ENCODE measurements at places on chromosomes 2 and 18.

- DNase-seq, result no peak
These were observed 137.4 kb upstream of the SH3BP4 start for GRCh38 chr2:234814374-234814773.

DNA sequence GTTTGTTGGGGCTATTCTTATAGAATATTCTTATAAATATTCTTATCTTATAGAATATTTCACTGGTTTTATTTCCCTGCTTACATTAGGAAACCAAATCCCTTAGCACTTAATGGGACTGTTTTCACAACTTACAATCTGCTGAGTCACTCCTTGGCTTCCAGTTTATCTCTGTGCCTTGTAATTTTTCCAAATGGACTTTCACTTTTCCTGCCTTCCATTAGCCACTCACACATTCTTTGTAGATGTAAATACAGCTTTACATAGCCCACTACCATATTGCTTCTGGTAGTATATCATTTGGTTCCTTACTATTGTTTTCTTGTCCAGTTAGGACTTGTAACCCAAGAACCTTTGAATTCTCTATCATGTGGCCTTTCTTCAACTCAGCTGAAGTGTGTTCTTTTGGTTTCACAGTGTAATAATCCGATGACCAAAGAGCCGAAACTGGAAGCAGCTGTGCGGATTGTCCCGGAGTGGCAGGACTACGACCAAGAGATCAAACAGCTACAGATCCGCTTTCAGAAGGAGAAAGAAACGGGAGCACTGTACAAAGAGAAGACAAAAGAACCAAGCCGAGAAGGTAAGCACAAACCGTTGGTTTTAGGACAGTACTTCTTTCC lies 96.1 kb downstream of the UGGT1 start:
- DNase-seq, result no peak

GRCh38 chr2:42922790-42923579 lies 130.6 kb upstream of the HAAO start:
- peak; percentile 40 for DNase-seq

- no peak for DNase-seq
These were observed 182.0 kb upstream of the SP5 start for GRCh38 chr2:170533156-170533555.

DNA sequence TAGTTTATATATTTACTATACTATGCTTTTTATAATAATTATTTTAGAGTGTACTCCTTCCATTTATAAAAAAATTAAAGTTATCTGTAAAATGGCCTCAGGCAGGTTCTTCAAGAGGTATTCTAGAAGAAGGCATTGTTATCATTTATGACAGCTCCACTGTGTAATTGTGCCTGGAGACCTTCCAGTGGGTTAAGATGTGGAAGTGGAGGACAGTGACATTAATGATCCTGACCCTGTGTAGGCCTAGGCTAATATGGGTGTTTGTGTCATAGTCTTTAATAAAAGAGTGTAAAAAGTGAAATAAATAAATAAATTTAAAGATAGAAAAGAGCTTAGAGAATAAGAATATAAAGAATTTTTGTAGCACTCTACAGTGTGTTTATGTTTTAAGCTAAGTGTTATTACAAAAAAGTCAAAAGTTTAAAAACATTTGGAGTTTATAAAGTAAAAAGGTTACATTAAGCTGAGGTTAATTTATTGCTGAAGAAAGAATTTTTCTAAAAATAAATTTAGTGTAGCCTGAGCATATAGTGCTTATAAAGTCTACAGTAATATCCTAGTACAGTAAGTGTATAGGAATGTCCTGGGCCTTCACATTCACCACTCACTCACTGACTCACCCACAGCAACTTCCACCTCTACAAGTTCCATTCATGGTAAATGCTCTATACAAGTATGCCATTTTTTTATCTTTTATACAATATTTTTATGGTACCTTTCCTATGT lies 190.0 kb upstream of the SESTD1 start:
- DNase-seq, result no peak

- no peak for DNase-seq
These were observed 33.9 kb upstream of the SIX2 start for GRCh38 chr2:45043174-45043573.

- DNase-seq, result peak; percentile 62
These were observed 15.5 kb upstream of the RAB10 start for GRCh38 chr2:26018184-26019055.

DNA sequence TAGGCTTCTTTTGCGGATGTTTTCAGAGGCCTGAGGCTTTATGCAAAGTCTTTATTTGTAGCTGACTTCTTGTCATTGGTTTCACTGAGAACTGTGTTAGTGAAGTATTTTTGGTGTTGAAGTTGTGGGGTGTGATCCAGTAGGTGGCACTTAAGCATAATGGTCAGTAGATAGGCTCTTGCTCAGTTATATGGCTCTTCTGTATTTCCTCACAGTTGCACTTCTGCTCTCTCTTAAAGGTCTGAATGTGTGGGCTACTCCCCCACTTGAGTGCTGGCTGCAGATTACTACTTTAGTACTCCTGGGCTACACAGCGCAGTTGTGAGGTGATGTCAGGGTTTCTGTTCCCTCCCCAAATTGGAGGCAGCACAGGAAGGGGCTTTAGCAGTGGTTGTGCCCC lies 133.8 kb upstream of the SCN7A start:
- DNase-seq, result no peak

Data from dermis microvascular lymphatic vessel endothelial cell (primary cell).